ENCODE measurements at places on chromosomes 2 and 18.

DNA sequence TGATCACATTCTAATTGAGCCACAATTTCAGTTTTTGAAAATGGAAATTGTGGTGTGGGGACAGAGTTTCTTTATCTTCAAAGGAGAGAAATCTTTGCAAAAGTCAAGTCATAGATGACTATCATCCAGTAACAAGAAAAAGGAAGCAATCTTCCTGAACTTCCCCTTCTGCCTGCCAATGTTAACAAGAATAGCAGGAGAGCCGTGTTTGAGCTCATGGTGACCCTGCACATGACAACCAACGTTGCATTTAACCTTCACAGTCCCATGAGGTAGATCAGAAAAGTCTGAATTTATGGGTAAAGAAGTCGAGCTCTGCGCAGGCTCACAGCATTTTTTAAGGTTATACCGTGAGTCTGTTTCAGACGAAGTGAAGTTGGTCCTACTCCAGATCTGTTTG is 454.9 kb downstream of the LPIN1 start:
- DNase-seq: no peak

- DNase-seq: no peak
These were observed 58.9 kb downstream of the NDUFA10 start for GRCh38 chr2:239966029-239966852.

GRCh38 chr2:212892193-212892592 is 259.2 kb downstream of the IKZF2 start:
- no peak for DNase-seq

DNA sequence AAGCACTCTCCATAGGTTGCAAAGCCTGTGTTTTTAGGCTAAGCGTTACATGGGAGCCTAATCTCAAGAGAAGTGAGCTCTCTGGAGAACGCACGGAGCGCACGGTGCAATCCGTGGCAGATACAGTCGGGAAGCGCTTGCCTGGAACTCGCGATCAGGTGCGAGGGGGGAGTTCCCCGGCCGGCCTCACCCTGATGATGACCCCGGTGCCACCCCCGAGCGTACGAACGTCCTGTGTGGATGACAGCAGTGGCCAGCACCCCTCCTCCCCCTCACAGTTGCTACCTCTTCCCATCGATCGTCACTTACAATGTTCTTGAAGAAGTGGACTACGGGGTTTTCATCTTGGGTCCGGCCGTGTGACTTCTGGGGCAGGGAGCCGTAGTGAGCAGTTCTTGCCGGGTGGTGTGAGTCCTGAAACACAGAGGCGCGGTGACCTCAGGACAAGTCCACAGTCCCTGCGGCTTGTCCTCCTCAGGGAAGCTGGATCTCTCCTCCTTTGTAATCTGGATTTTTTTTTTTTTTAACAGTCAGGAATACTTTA is 142.9 kb downstream of the MBP start:
- DNase-seq: no peak

DNA sequence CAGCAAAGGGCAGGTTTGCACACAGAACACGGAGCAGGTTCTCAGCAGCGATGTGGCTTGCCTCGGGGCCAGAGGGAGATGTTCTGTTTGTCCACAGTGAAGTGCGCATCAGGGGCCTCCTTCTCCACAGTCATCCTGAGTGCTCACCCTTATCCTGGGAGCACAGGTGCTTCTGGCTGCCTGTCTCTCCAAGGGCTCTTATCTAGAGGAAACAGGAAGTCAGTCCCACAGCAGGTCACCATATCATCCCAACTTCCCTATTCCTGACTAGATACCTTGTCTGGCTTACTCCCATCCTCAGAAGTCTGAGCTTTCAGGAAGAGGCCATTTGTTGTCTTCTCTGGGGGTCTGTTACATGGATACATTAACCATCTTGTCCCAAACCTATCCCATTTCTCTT is at the start of gene CD207:
Gene CD207, minus strand, starts transcription at position 174 of the 400 bp plus-strand sequence. Its CDS starts 40 bp downstream, at position 134.
- DNase-seq: no peak

- DNase-seq: no peak
These were observed 49.0 kb downstream of the PRKCE start for GRCh38 chr2:45700407-45701013.

GRCh38 chr2:218476676-218477075 is 57.8 kb downstream of the VIL1 start:
- no peak for DNase-seq

- no peak for DNase-seq
These were observed 13.5 kb upstream of the GMPPA start for GRCh38 chr2:219485201-219485580.

DNA sequence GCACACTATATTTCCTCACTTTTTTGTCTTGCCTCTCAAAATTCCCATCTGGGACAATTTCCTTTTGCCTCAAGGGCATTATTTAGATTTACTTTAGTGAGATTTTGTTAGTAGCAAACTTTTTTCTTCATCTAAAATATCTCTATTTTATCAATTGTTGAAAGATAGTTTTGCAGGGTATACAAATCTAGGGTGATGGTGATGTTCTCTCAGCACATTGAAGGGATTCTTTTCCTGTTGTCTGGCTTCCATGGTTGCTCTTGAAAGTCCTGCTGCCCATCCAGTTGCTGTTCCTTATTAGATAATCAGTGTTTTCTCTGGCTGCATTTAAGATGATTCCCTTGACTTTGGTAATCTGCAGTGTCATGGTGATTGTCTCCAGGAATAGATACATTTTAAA is 48.1 kb downstream of the NPAS2 start:
- DNase-seq: no peak

DNA sequence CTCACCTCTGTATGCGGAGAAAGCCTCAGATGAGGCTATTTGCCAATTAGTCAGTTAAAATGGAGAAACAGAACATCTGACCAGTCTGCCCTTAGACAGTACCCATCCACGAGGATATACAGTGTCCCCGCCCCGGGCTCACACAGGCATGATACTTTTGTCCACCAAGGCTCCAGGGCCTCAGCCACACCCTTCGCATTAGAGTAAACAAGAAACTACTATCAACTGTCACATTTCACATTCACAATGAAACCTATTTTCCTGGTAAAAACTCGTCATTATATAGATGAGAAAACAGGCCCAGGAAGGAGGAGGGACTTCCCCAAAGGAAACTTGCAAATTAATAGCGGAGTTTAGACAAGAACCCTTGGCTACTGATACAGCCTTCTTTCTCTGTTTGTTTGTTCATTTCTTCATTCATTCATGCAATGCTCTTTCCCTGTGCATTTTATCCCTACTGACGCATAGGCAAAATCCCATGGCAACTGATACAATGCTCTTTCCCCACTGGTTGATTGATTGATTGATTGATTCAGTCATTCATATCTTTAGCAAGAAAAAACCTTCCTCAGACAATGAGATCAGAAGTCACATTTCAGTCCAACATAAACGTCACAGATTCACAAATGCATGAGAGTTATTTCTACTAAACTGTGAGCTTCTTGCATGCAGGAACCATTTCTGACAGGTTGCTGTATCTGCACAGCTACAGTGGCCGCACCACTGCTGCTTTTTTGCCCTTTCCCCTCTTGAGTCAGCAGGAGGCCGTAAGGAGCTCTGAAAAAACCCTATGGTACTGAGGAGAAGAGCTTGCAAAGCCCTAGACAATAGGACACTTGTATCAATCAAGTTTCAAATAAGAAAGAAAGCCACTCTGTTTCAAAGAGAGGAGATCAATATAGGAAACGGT is 777.1 kb downstream of the RNF144A start:
- DNase-seq: no peak

DNA sequence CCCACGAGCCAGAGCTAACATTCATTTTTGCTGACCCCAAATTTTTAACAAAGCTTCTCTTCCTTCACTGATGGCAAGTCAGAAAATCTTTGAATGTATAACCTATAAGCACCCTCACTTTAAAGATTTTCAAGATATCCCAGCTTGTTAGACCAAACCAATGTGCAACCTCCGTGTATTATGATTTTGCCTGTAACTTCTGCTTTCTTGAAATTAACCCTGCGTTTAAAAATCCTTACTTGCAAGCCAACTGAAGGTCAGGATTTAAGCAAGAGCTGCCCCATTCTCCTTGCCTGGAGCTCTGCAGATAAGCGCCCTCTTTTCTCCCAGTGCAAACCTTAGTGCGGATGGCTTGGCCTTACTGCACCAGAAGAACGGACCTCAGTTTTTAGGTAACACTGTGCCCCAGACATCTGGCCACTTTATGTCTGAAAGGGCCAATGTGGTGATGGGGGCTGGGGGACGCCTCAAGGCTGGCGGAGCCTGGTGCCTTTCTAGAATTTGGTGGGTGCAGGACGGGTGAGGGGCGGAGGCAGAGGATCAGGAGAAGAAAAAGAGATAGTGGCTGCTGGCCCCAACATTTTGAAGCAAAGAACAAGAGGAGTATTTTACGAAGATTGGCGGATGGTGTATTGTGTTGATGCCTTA is 805 bp upstream of the TNFRSF11A start:
- DNase-seq: no peak

Data from hematopoietic multipotent progenitor cell treated with erythropoietin and hydrocortisone succinate and interleukin-3 and kit ligand, for 17 days (in vitro differentiated cells).